ENCODE measurements at places on chromosomes 4 and X.
A peak's percentile ranks its signal among the peaks of the same experiment; 100 is the strongest.

DNA sequence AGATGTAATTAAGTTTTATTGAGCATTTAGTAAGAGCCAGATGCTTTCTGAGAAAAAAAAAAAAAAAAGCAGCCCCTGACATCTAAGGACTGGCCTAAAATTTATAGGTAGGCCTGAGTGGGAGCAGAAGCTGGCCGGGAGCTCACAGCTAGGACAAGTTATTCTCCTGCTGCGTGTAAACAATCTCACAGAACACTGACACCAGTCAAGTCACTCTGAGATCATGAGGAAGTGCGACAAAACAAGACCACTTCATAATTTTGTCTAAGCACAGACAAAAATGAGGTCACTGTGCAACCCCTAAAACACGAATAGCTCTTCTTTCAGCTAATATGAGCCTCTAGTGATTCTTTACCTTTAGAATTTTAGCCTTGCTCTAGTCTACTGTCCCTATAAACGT, 15.3 kb upstream of the NSUN7 start:
- no peak for DNase-seq

DNA sequence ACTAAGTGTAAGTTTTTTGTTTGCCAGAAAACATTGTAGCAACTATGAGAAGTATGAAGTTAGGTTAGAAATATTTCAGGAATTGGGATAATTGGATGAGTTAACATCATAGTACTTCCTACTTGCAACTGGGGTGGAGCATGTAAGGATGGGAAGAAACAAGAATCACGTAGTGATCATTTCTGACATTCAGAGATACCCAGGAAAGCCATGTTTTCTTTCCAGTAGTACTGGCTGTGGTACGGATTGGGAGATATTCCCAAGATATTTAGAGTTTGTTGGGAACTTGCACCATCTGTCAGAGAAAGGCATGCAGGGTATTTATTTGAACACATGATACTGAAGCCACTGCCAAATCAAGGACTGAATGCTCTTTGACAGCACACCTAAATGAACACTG, 87.6 kb upstream of the SLC4A4 start:
- DNase-seq = no peak

DNA sequence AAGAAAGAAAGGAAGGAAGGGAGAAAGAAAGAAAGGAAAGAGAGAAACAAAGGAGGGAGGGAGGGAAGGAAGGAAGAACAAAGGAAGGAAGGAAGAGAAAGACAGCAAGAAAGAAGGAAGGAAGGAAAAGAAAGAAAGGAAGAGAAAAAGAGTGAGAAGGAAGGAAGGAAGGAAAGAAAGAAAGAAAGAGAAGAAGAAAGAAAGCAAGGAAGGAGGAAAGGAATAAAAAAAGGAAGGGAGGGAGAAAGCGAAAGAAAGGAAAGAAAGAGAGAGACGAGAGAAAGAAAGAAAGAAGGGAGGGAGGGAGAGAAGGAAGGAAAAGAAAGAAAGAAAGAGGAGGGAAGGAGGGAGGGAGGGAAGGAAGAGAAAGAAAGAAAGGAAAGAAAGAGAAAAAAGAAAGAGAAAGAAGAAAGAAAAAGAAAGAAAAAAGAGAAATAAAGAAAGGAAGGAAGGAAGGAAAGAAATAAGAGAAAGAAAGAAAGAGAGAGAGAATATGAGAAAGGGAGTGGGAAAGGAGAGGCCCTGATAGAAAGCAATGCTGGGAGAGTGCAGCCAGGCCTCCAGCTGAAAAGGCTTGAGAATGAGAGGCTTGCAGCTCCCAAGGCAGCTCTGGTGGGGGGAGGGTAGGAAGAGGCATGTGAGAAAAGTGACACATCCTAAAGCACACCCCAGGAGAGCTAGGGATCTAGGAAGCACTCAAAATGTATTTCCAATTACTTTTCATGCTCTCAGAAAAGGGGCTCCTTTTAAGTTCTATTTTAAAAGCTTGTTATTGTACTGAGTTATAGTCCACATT, 134.0 kb upstream of the ZIC3 start:
- no peak for DNase-seq

DNA sequence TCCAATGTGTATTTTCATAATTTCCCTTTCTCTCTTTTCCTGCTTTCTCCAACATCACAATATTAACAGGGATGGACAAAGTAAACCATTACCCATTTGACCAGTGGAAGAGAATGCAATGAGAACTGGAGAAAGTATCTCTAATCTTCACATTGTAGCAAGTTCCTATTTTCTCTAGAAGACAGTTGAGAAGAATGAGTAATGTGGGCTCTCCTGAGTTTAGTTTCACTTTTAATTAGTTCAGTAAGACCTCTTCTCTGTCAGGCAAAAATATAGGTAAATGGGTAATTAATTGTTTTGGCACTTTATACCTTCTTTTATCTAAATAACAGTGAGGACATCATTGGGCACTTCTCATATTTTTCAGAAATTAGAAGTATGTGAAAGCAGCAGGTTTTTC, 602.0 kb downstream of the GLUD2 start:
- DNase-seq = no peak

DNA sequence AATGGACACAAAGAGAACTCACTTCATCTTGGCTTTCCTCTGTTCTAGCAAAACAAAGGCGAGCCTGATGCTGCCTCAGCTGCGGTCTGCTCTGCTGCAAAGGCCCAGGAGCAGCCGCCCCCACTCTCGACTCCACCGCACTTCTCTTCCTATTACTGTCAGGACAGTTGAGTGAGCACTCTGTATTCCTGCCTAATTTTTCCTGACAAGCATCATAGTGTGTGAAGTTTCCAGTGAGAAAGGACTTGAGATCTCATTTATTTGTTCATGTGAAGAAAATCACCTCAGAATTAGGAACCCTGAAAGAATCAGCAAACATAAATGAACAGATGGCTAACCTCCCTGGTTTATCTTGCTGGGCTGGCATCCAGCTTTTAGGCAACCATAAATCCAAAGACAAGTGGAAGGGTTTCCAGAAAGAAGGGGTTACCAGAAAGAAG, 15.6 kb downstream of the SCARB2 start:
- peak; percentile 47 for DNase-seq

- no peak for DNase-seq
Observed at GRCh38 chr4:41143311-41144039, 70.9 kb downstream of the APBB2 start.

DNA sequence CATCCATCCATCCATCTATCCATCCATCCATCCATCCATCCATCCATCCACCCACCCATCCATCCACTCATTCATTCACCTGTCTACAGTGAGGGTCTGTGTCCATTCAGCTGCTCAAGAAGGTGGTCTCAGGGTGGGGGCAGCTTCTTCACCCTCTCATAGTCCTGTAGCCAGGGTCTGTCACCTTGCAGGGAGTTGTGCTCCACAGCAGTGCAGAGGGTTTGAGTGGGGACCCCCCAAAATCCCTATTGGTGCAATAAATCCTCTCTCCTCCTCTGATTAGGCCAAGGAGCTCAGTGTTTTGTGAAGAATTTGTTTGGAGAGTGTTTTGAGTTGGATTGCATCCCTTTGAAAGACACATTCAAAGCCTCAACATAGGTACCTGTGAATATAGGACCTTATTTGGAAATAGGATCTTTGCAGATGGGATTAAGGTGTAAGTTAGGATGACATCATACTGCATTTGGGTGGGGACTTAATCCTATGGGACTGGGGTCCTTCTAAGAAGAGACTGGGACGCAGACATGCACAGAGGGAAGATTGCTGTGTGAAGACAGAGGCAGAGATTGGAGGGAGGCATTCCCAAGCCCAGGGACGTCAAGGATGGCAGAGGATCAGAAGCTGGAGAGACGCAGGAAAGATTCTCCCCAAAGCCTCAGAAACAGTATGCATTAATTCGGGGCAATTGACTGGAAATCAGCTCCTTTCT, 12.0 kb downstream of the P2RY8 start:
- DNase-seq = no peak

- DNase-seq = peak; percentile 35
Observed at GRCh38 chrX:38192007-38192810, 28.5 kb downstream of the SRPX start.

- no peak for DNase-seq
Observed at GRCh38 chrX:93169771-93170170, 503.6 kb downstream of the NAP1L3 start.

- DNase-seq = no peak
Observed at GRCh38 chrX:16207634-16208033, 40.4 kb downstream of the MAGEB17 start.

GRCh38 chr4:35229021-35229420, 1015.3 kb downstream of the ARAP2 start:
- no peak for DNase-seq
